ENCODE measurements at places on chromosomes 13 and 19.

DNA sequence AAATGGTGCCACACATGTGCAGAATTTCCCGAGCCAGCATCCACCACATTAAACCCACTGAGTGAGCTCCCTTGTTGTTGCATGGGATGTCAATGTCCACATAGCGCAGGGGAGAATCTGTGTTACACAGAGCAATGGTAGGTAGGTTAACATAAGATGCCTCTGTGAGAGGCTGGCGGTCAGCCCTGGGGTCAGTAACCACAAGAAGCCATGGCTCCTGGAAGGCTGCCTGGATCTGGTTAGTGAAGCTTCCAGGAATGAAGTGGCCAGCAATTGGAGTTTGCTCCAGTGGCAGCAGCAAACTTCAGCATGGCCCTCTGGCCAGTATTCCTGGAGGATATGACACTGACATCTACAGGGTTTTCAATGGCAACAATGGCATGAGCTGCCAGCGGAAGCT, 37.0 kb upstream of the PCDH9 start:
- no peak for DNase-seq

- no peak for DNase-seq
Observed at GRCh38 chr13:97327086-97327485, 105.0 kb downstream of the MBNL2 start.

DNA sequence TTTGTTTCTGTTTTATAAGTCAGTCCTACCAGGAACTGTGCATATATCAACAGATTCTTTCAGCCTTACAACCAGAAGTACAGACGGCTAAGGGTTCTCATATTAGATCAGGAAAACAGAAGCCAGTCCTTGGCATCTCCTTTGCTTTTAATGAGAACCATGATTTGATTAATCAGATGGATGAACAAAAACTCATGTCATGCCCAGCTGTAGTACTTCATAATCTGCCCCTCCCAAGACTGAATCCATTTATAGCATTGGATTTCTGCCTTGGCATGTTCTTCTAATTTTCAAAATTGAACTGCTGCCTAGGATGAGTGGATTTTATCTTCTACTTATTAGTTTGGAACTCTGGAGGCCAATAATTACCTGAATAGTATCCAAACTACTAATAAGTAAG, 617.2 kb downstream of the SLITRK5 start:
- DNase-seq, result no peak

- DNase-seq, result no peak
Observed at GRCh38 chr19:54207983-54208783, 7.5 kb downstream of the RPS9 start.

DNA sequence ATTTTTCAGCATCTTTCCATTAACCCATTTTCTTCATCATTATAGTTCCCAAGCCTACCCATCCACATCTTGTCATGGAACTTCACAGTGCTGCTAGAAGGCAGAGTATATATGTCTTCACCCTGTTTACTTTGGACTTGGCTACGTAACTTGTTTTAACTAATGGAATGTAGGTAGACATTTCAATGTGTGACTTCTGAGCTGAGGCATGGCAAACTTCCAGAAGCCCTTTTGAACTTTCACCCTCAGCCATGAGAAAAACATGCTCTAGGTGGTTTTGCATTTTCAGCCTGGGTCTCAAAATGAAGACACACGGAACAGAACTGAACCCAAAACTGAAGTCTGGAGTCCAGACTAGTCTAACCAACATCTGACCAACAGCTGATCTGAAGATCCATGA, 3.2 kb downstream of the TEX30 start:
- no peak for DNase-seq

DNA sequence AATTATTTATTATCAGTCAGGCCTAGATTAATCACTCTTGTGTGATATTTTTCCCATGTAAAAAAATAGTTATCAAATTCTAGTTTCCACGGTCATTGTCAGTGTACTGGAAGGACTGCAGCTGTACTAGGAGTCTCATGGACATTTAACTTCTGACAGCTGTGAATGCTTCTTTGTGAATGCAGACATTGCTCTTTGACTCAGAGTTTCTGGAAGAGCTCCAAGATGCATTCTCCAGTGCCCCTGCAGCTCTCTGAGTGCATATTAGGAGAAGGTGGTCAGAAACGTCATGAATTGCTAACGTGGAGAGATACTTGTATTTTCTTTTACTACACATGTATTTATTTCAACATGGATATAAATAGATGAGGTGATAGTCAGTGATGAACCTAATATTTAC, 9.7 kb upstream of the SLITRK5 start:
- no peak for DNase-seq

- peak; percentile 91 for DNase-seq
Observed at GRCh38 chr13:104321756-104322155, 1255.5 kb upstream of the SLC10A2 start.

GRCh38 chr19:6963244-6963852, 57.9 kb downstream of the MBD3L2B start:
- no peak for DNase-seq

- no peak for DNase-seq
Observed at GRCh38 chr13:106858903-106859532, 291.1 kb upstream of the ARGLU1 start.

GRCh38 chr13:23980160-23980551, 82.9 kb upstream of the C1QTNF9B start:
- DNase-seq, result peak; percentile 93

DNA sequence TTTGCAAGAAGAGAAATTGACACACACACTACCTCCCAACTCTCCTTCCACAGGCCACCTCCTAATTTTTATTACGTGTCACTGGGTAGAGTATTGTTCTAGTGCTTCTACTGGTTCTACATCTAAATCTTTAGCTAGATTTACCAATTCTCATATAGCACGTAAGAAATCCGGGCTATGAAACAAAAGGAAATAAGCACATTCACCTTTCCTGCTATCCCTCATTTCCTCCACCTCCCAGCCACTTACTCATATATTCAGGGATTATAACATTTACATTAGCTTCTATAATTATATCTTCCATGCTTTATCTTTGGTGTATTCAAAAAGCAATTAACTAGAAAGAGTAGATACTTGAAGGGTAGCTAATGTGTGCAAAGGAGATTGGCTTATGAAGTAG, 39.7 kb downstream of the USP12 start:
- no peak for DNase-seq

DNA sequence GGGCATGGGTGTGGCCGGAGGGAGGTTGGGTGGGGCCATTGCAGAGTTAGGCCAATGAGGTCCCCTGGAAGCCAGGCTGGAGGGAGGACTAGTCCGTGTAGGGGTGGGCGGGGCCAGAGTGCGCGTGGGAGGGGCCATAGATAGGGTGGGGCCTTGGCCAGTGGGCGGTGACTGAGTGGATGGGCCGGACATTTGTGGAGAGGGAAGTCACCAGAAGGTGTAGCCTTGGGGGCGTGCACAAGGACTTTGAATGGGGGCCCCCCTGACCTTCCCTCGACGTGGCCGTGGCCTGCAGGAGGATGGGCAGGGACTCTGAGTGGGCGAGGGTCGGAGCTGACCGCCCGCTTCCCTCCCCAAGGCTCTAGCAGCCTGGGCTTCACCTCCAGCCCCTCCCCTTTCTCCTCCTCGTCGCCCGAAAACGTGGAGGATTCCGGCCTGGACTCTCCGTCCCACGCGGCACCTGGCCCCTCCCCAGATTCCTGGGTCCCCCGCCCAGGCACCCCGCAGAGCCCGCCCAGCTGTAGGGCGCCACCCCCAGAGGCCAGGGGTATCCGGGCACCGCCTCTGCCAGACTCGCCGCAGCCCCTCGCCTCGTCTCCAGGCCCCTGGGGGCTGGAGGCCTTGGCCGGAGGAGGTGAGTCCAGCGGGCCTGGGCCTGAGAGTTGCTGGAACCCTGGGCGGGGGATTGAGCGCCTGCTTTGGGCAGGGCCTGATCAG, 16.5 kb upstream of the B3GNT3 start:
- peak; percentile 54 for DNase-seq

GRCh38 chr13:113260996-113261395, 36.0 kb upstream of the LAMP1 start:
- no peak for DNase-seq

GRCh38 chr19:48963371-48964204, 1.5 kb upstream of the FTL start:
- peak; percentile 30 for DNase-seq

All from WERI-Rb-1 (cell line).